ENCODE measurements at places on chromosomes 7 and 10.

GRCh38 chr7:44534501-44534900 is 6.6 kb downstream of the NPC1L1 start:
- DNase-seq, result no peak

- DNase-seq, result no peak
These were observed 467.0 kb downstream of the ADRA2A start for GRCh38 chr10:111543854-111544253.

GRCh38 chr7:83271212-83272099 is 108.8 kb upstream of the PCLO start:
- DNase-seq, result peak; percentile 14

DNA sequence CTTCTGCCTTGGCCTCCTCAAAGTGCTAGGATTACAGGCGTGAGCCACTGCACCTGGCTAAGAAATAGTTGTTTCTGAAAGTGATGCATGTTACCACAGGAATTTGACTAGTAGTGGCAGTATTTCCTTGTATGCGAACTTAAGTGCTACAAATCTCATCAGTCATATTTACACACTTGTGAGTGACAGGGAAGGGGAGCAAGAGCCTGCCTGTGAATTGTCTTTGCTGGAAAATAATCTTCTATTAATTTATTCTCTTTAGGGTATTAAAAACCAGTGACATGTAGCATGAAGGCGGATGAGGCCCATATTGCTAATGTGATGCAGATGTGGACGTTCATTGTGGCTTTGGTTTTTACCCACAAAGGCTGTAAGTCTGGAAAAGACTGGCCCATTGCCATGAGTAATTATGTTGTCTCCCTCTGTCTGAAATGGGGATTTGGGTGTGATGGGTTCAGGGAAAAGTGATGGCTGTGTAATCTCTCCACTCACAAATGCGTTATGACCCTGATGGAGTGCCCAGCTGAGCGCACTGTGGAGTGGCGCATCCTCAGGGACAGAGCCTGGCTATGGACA is 97.6 kb downstream of the CCNY start:
- peak; percentile 93 for DNase-seq

GRCh38 chr10:34049887-34050286 is 715.4 kb upstream of the NRP1 start:
- DNase-seq, result no peak

DNA sequence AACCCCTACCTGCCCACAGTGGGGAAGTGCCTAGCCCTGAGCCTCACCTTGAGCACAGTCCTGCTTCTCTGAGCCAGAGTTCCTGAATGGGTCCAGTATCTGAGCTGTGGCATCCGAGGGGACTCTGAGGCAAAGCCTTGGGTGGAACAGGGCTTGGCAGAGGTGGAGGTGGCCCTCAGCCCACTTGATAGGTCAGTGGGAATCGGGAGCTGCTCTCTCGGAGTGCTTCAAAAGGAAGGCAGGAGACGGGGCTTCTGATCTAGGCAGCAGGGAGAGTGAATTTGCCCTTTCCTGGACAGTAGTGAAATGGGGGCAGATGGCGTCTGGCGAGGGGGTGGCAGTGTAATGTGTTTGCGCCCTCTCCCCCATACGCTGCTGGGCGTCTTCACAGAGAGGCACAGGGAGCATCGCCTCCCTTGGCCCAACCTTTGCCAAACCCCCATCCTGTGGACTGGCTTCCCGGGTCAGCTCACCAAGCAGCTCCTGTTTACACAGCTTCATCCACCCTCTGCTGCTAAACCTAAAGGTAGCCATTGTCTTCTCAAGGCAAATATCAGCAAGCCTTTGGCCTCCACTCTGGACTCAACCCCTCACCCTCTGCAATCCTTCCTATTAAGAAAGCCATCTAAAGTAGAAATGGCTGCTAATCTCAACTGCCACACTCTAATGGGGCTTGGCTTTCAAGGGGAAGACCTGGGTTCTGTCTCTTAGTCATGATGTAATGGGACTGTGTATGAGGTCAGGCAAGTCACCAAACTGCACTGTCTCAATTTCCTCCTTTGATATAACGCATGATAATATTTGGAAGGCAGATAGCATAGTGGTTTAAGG is 21.1 kb upstream of the VDAC2 start:
- DNase-seq, result no peak

- no peak for DNase-seq
These were observed 197.2 kb upstream of the AHR start for GRCh38 chr7:17101207-17101696.

- DNase-seq, result peak; percentile 57
These were observed 48.3 kb downstream of the BAIAP2L1 start for GRCh38 chr7:98352621-98353020.

- DNase-seq, result peak; percentile 42
These were observed 52.3 kb upstream of the SLC35B4 start for GRCh38 chr7:134368851-134369544.

- DNase-seq, result no peak
These were observed 65.2 kb downstream of the KLHDC10 start for GRCh38 chr7:130135208-130136205.

- no peak for DNase-seq
These were observed 65.8 kb downstream of the ATXN7L1 start for GRCh38 chr7:105810556-105810955.

DNA sequence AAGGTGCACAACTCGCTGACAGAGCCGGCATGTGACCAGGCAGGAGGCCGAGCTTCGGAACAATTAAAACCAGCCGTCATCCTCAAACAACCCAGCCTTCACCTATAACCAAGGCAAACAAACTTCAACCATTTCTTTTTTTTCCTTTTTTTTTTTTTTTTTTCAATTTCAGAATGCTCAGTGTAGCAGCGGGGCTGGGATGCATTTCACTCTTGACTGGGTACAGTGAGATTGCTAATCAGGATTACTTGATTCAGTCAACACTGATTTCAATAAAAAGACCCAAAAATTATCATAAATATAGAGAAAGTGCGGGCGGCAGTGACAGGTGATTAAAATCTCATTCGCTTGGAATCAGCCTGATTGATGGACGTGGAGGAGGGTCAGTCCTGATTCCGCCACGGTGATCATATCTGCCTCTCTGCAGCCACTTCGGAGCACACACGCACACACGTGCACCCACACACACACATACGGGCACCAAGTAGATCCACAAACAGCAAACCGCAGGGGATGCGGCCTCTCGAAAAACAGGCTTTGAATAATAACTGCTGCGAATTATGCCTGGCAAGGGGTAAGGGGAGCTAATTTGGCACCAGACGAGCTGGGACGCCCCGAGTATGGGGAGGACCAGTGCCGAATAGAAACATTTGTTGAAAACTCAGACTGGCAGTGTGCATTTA is 31.2 kb downstream of the EBF3 start:
- no peak for DNase-seq

DNA sequence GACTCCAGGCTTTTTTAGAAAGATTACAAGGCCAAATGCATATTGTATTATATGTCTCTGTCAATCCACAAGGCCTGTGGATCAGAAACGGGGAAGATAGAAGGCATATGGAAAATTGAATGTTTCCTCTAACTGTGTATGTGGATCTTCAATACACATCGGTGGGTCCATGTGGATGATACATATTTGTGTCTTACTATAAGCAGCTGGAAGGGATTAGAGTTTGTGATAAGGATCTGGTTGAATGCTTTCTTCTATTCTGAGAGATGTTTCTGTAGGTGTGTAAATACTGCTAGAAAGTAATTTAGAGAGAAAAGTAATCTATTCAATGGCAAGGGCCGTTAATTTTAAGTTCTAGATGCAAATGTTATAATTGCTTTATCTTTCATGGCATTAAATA is 137.8 kb upstream of the AKR1E2 start:
- DNase-seq, result no peak

GRCh38 chr10:33712825-33713224 is 378.4 kb upstream of the NRP1 start:
- no peak for DNase-seq

GRCh38 chr7:6500691-6501090 is 50.6 kb downstream of the GRID2IP start:
- no peak for DNase-seq

GRCh38 chr7:81605493-81605892 is 164.4 kb downstream of the HGF start:
- no peak for DNase-seq

DNA sequence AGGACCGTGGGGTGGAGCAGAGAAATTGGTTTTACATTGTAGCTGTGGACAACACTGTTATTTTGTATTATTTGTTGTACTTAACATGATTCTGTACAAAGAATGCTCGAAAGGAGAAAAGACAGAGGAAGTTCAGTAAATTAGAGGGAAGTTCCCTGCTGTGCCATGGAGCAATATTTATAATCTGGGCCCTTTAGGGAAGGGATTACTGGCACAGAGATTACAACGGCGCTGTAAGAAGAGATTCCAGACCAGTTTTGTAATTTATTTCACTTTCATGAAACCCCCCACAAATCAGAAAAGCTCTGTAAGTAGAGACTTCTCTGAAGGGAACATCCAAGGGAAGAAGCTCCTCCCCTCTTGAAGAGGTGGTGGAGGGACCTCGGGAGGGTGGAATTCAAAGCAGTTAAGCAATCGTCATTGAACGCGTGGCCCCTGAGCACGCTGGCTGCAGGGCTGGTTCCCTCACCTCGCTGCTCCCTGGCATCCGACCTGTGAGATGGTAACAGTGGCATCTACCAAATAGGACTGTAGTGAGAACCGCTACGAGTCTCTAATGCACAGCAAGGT is 113.5 kb downstream of the KLF6 start:
- no peak for DNase-seq

- DNase-seq, result no peak
These were observed 1.9 kb downstream of the EZH2 start for GRCh38 chr7:148882192-148882591.

- DNase-seq, result no peak
These were observed 1.5 kb downstream of the MKLN1 start for GRCh38 chr7:131329176-131329570.

DNA sequence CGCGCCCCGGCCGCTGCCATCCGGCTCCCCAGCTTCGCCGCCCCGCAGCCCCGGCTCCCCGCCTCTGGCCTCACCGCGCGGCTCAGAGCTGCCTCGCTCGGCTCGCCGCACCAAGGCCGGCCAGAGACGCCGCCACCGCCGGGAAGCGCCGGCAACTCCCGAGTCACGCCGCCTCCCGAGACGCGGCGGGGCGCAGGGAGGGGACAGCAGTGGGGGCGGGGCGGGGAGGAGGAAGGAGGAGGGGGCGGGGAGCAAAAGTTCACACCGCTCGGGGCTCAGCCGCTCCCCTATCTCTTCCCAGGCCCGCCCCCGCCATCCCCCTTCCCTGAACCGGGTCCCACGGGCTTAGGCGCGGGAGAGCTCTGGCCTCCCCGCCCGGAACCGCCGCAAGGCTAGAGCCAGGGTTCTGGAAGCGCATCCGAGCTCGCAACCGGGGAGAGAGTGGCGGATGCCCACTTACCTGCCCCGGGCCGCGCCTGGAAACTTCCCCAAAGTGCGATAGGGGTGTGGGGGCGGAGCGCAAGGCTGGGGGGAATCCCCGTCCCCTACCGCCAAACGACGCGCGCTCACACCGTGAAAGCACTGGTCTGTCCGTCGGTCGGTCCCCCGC is 1.0 kb downstream of the CHST15 start:
- no peak for DNase-seq

- no peak for DNase-seq
These were observed 50.6 kb downstream of the PTPRN2 start for GRCh38 chr7:158536871-158537515.

- no peak for DNase-seq
These were observed 22.7 kb upstream of the NKX6-2 start for GRCh38 chr10:132808383-132809231.

GRCh38 chr10:104146882-104147281 is 24.9 kb downstream of the SFR1 start:
- no peak for DNase-seq

GRCh38 chr7:129607471-129608120 is 3.9 kb upstream of the NRF1 start:
- no peak for DNase-seq

DNA sequence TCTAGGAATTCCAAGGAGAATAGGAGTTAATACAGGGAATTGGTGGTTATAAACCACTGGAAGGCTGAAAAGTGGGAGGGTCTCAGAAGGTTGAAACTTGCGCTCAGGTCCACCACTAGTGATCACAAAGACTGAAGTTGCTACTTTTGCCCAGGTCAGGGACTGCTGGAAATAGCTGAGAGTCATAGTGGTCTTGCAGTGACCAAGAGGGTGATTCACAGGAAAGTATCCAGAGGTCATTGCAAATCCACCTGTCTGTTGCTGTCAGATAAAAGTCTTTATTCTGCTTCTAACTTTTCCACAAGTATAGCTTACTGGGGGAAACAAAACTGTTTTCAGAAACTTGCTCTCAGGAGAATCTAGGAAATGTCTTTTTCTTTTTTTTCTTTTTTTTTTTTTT is 211.5 kb upstream of the PRSS1 start:
- no peak for DNase-seq

- no peak for DNase-seq
These were observed 120.9 kb downstream of the C10orf105 start for GRCh38 chr10:71598621-71599055.
